OCI-M1 (cell line): ENCODE measurements at places on chromosomes 7 and 10.

- no peak for DNase-seq
Observed at GRCh38 chr7:150973571-150974451, 4.3 kb downstream of the KCNH2 start.

- no peak for DNase-seq
Observed at GRCh38 chr10:2852574-2853323, 214.6 kb upstream of the PFKP start.

DNA sequence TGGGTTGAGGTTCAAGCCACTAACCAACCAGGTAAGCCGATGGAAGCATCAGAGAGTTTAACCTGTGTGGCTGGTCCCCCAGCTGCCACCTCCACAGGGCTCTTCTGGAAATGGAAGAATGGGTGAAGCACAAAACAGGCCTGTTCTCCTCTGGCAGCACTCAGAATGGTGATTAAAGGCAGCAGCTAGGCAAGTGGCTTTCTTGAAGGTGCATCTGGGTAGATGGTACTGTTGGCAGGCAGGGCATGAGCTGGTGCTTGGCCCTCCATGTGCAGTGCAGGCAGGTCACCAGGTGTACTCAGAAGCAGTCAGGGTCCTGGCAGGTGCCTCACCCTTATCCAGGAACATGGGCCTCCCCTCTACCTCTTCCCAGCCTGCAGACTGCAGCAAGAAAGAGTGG, 11.5 kb downstream of the AKR1E2 start:
- no peak for DNase-seq

GRCh38 chr7:76142861-76143260, 58.8 kb upstream of the SRRM3 start:
- no peak for DNase-seq

GRCh38 chr7:88523645-88524044, 217.0 kb upstream of the STEAP4 start:
- DNase-seq, result no peak

GRCh38 chr10:7263616-7264015, 147.2 kb downstream of the SFMBT2 start:
- no peak for DNase-seq

GRCh38 chr10:3748484-3748883, 36.5 kb downstream of the KLF6 start:
- no peak for DNase-seq

DNA sequence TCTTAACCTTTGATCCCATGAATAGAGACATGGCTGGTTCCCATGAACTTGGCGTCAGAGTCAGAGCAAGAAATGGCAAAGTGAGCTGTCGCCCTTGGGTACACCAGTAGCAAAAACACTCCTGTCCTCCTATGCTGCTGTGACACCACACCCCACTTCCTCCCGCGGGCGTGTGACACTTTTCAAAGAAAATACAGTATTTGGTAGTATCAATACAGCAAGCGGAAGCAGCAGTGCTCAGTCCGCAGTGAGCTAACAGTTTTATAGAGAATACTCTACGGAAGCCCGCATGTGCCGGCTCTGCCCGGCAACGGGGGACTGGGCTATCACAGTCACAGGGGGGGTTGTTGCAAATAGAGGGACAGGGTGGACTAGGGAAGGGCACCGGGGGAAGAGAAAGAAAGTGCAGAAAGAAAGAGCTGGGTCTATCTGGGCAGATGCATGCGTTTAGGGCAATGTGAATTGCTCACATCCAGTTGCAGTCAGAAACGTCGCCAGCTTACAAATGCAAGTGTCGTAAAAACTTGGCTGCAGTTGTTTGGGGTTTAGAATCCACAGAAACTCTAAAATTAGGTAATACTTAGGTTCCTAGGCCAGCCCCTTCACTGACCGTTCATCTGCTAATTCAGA, 49.8 kb downstream of the PRKCQ start:
- DNase-seq, result no peak

DNA sequence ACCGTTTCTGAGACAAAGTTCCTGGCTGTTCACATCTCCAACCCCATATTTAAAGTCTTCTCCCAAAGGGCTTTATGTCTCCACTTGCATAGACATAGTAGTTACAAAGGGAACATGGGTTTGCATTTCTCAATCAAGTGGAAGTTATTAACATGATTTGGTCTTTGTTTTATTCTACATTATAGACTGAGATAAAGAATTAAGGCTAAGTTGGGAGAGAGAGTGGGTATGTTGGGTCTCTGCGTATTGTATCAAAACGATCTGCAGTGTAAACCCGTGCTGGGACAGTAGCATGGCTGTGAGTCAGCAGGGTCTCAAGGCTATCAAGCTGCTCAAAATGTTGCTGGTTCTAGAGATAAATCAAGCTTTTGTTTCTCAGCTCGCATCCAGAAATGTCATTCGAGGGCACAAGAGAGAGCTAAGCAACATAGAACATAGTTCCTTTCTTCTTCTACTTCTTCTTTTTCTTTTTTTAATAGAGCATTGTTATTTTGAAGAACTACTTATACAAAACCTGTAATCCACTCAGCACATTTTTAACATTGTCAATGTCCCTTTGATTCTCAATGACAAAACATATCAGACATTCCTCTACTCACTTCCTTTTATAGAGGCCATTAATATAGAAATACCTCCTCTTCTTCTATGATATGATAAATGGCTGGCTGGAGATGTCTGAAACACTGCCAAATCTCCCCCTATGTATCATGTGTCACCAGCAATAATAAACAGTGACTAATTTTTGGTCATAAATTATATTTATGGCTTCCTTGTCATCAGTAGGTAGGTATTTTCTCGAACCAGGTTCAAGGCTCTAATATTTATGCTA, 34.5 kb upstream of the RHOBTB1 start:
- peak; percentile 97 for DNase-seq

DNA sequence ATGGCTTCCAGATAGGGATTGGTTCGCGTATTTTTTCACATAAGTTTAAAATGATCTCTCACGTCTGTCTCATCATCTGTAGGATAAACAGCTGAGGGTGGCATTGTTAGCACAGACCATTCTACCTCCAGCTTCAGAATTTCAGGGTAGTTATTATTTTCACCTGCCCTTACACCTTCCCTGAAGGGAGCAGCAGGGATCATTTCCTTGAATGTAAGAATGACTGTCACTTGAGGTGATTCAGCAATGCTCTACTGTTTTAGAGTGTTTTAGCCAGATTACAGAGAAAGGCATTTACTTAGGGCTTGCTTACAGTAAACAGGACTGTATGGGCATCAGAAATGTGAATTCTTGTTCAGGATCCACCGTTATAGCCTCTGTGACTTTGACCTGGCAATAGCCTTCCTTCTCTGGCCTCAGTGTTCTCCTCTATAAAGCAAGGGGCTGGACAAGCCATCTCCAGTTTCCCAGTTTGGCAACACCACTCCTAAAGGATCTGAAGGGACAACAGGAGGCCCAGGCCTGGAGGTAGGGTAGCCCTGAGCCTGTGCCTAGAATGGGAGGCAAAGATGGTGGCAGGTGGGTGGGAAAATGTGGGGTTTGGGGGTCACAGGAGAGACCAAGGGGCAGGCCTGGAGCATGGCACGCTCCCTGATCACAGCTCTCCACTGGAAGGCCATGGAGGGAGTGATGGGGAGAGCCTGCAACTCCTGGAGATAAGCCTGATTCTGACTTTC, 1.2 kb upstream of the IGFBP1 start:
- DNase-seq, result no peak

DNA sequence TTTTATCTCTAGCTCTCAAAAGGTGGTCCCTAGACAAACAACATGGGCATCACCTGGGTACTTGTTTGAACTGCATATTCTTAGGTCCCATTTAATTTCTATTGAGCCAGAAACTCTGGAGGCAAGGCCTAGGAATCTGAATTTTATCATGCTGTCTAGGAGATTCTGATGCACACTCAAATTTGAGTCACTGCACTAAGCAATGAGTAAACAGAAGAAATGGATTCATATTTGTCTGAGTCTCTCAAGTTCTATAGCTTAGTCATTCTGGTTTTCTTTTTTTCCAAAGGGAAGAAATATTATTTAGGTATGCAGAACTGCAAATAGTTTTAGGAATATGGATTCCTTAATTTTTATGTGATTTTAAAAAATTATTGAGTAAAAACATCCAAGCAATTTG, 185.5 kb downstream of the SEMA3A start:
- DNase-seq, result no peak

DNA sequence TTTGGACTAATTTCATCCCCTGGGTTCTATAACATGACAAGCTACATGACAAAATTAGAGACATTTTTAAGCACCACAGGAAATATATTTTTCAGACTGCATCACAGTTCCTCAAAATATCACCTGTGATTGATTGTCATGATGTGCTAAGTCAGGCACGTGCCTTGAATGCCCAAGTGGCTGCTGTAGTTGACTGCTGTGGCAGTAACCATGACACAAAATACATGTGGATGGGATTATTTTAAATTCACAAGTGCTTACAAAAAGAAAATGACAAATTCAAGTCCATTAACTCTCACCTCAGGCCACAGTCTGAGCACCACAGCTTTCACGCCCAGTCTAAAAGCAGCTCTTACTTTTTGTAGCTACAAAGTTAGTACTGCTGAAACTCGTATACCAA, 45.5 kb downstream of the TNPO3 start:
- no peak for DNase-seq

DNA sequence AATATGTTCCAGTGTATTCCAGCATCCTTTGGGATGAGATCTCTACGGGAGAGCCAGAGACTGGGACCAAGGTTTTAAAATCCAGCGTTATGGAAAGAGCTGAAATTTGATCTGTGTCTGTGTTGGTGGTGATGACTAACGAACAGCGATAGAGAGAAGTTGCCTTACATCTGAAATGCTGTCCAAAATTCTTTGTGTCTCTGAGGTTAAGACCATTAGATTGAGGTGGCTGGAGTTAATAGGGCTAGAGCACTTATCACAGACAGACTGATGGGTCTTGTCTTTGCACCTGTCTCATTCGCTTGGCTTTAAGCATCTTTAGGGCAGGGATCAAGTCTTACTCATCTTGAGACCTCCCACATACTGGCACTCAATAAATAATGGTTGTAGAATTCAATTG, 41.0 kb upstream of the RAPGEF5 start:
- DNase-seq, result no peak

- peak; percentile 66 for DNase-seq
Observed at GRCh38 chr10:30783939-30784501, 154.5 kb upstream of the LYZL2 start.

DNA sequence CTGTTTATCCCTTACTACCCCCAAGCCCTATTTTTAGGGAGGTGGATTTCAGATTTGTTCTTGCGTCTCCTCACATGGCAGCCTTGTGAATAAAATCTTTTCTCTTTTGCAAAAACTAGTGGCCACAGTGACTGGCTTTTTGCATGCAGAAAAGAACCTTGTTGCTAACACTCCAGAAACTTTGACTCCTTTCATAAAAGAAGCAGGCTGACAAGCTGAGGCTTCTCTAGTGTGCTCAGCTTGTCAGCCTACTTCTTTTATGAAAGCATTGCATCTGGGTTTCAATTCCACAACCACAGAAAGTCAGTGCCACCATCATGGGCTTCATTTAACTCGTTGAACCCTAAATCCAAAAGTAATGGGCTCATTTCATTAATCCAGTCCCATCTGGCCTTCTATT, 761.0 kb upstream of the COBL start:
- no peak for DNase-seq

GRCh38 chr10:8054494-8055407, at the start of gene GATA3:
GATA3 (plus strand) TSS chr10:8054688; CDS start chr10:8055656, 968 bp downstream.
- no peak for DNase-seq

GRCh38 chr10:71805776-71806703, 32.7 kb upstream of the VSIR start:
- DNase-seq, result no peak

- peak; percentile 75 for DNase-seq
Observed at GRCh38 chr10:96720422-96721206, at the start of gene PIK3AP1. PIK3AP1 (minus strand) TSS chr10:96720514; CDS start chr10:96720394, 120 bp downstream.

DNA sequence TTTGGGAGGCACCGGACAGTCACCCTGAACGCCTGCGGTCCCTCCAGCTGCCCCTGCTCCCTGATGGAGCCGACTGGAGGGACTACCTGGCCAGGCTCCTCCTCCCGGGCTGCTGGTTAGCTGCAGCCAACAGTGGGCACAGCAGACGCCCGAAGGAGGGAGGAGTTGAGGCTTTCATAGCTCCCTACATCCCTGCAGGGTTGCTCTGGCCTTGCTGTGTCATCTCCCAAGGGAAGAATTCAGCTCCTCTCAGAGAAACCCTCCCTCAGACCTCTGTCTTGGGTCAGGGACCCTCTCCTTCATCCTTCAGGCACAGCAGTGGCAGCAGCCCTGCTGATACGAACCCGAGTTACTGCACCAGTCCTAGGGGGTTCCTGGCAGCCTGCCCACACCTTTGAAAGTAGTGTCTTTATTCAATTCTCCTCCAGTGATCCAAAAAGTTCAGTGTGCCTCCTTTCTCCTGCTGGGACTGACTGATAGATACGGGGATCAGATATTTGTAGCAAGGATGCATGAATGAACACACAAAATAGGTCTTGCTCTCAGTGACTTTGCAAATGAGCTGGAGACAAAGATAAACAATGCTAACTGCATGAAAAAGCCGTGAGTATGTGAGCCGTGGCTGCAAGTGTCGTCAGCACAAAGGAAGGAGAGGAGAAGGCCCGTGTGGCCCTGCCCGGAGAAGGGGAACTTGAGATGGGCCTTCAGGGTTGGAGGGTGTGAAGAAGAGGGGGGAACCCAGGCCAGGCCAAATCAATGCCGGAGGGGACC, 136.6 kb downstream of the PRKAG2 start:
- no peak for DNase-seq

DNA sequence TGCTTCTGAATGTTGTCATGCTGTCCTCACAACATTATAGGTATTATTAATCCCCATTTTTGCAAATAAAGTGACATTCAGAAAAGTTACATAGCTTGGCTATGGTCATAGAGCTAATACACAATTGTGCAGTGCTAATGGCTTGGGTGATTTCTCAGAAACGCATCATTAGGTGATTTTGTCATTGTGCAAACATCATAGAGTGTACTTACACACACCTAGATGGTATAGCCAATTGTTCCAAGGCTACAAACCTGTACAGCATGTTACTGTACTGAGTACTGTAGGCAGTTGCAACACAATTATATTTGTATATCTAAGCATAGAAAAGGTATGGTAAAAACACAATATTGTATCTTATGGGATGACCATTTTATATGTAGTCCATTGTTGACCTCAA, 91.0 kb downstream of the BTAF1 start:
- no peak for DNase-seq

GRCh38 chr10:317271-317769, 182.1 kb downstream of the ZMYND11 start:
- no peak for DNase-seq

DNA sequence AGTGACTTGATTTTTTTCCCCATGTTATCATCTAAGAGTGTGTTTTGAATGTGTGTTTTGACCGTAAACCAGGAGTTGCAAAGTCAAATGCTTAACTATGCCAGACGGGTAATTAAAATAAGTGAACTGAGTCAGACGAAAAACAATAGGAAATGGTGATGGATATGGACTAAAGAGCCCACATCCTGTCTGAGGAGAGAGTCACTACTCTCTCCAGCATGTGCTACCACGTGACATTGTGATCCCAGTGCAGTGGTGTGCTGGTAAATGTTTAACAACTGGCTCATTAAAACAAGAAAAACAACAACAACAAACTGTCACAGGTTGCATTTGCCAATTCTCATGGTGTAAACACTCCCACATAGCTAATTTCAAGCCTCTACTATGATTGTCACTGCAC, 164.3 kb downstream of the SUGCT start:
- no peak for DNase-seq

- DNase-seq, result peak; percentile 52
Observed at GRCh38 chr7:26061678-26062603, 90.1 kb upstream of the NFE2L3 start.
